T-cell (primary cell): ENCODE measurements at places on chromosomes 1 and 21. TPM values are rescaled to one million over a fixed set of nuclear protein-coding genes. Genes with fewer than 3 reads are reported as not detected.

The NEK2 gene
- 0.61 TPM for total RNA-seq

DNA sequence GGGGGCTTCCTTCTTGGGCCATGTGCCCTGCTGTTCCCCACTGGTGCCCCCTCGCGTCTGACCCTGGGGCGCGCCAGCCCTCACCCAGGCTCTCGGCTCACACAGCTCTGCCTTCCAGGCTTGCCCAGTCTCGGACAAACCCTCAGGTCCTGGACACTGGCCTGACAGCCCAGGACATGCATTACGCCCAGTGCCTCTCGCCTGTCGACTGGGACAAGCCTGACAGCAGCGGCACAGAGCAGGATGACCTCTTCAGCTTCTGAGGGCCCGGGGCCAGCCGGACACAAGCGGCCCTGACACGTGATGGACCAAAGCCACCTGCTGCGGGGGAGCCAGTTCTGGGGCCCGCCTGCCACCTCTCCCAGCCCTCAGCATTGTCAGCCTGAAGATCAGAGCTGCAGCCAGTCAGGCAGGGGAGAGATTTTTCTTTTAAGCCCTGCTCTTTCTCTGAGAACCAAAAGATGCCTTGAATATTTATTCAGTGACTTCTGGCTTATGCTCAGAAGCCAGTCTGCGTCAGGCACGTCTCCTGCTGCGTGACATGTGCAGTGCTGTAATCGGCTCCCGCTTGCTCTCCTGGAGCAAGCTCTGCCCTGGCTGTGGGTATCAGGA, 23.4 kb downstream of the LDLRAP1 start:
- H3K4me1 ChIP-seq, result peaks cover 31% of the 10 kb centered on the region
- H3K36me3 ChIP-seq, result peaks cover 53% of the 10 kb centered on the region
- DNase-seq, result no peak
- H3K27ac ChIP-seq, result no peak overlapping the region

- H3K4me3 ChIP-seq, result no peak overlapping the region
- peaks cover 8% of the 10 kb centered on the region for H3K27me3 ChIP-seq
- H3K4me1 ChIP-seq, result no peaks in the 10 kb centered on the region
Measured at GRCh38 chr1:14167884-14168283, 430.6 kb upstream of the KAZN start.

GRCh38 chr1:75449998-75450397, 160.9 kb downstream of the SLC44A5 start:
- H3K4me3 ChIP-seq, result no peak overlapping the region
- no peak for DNase-seq
- no peaks in the 10 kb centered on the region for H3K27me3 ChIP-seq
- H3K27ac ChIP-seq, result no peak overlapping the region

The KCND3 gene
- total RNA-seq, result not detected

GRCh38 chr1:245791410-245792312, 636.9 kb downstream of the KIF26B start:
- H3K27ac ChIP-seq, result no peak overlapping the region
- H3K27me3 ChIP-seq, result no peaks in the 10 kb centered on the region
- no peak for DNase-seq
- H3K4me1 ChIP-seq, result no peaks in the 10 kb centered on the region
- H3K36me3 ChIP-seq, result no peaks in the 10 kb centered on the region

DNA sequence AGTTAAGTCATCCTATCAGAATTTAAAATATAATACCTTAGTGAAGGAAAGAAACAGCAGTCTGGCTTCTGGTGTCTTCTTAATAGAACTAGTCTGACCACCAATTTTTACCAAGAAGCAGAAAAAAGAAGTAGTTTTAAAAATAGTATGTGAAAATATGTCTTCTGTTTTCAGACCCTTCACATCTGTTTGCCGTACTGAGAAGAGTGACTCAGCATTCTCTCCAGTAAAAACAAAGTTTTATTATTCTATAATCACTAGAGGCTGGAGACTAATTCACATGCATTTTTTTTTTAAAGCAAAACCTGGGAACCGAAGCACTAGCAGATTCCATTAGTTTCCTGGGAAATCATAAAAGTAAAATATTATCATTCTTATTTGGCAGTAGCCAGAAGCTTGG, 163.8 kb downstream of the COL24A1 start:
- no peaks in the 10 kb centered on the region for H3K27me3 ChIP-seq
- no peak overlapping the region for H3K27ac ChIP-seq
- H3K4me1 ChIP-seq, result no peaks in the 10 kb centered on the region
- no peaks in the 10 kb centered on the region for H3K36me3 ChIP-seq
- no peak for DNase-seq

GRCh38 chr1:3417082-3417739, 37.3 kb upstream of the ARHGEF16 start:
- no peak overlapping the region for H3K27ac ChIP-seq
- H3K36me3 ChIP-seq, result no peaks in the 10 kb centered on the region

- H3K27ac ChIP-seq, result no peak overlapping the region
- H3K4me3 ChIP-seq, result no peak overlapping the region
- no peaks in the 10 kb centered on the region for H3K4me1 ChIP-seq
- H3K36me3 ChIP-seq, result no peaks in the 10 kb centered on the region
- H3K27me3 ChIP-seq, result peaks cover 12% of the 10 kb centered on the region
Measured at GRCh38 chr1:239951511-239952140, 140.1 kb upstream of the FMN2 start.

The ARHGEF11 gene
- 34.6 TPM for total RNA-seq

The C4BPB gene
- 0.66 TPM for total RNA-seq

- no peak for DNase-seq
- H3K27me3 ChIP-seq, result no peaks in the 10 kb centered on the region
- H3K36me3 ChIP-seq, result peaks cover 54% of the 10 kb centered on the region
- H3K4me1 ChIP-seq, result peaks cover 28% of the 10 kb centered on the region
Measured at GRCh38 chr1:32332290-32333079, 3.5 kb downstream of the MARCKSL1 start.

The IL12RB2 gene
- 2.4 TPM for total RNA-seq

The RASSF5 gene
- 204 TPM for total RNA-seq

The TRIM46 gene
- total RNA-seq, result 9.0 TPM

DNA sequence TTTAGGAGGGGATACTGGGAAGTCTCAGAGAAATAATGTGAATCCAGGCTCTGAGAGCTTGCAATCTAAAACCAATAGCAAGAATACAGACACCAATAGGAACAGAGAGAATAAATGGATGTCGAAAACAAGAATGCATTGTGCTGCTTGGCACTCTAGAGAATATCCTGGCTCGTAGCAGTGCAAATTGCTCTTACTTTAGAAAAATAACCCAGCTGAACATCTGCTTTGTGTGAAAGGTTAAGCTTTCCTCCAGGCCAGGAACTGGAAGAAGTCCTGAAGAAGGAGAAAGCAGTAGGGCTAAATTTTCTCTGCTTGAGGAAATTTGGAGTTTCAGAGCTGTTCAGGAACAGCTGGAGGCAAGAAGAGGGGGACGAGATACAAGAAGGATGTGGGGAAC, 382.3 kb downstream of the HHIPL2 start:
- no peaks in the 10 kb centered on the region for H3K27me3 ChIP-seq
- no peak overlapping the region for H3K27ac ChIP-seq
- H3K4me1 ChIP-seq, result no peaks in the 10 kb centered on the region
- H3K36me3 ChIP-seq, result no peaks in the 10 kb centered on the region
- no peak for DNase-seq
- H3K4me3 ChIP-seq, result no peak overlapping the region

The CR1L gene
- total RNA-seq, result not detected

DNA sequence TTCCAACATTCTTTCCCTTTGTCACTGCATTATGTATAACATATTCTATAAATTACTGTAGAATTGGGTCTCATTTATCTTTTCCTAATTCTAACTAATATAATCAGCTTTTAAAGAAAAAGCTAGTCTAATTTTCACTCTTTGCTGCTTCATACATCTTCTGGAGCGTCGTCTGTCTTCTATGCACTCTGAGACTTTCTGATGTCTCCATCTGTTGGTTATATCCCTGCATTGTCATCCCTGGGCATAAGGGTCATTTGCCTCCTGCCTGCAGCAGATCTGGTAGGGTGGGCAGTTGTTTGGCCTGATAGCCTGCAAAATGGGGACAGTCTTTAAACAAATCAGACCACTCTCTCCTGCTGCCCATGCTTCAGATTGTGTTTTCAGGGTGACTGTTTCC, 40.8 kb upstream of the DYNLT5 start:
- DNase-seq, result no peak
- H3K27ac ChIP-seq, result no peak overlapping the region
- H3K36me3 ChIP-seq, result no peaks in the 10 kb centered on the region
- no peaks in the 10 kb centered on the region for H3K27me3 ChIP-seq
- no peaks in the 10 kb centered on the region for H3K4me1 ChIP-seq

The IGSF21 gene
- not detected for total RNA-seq
